ENCODE measurements at places on chromosomes 11 and 22.

DNA sequence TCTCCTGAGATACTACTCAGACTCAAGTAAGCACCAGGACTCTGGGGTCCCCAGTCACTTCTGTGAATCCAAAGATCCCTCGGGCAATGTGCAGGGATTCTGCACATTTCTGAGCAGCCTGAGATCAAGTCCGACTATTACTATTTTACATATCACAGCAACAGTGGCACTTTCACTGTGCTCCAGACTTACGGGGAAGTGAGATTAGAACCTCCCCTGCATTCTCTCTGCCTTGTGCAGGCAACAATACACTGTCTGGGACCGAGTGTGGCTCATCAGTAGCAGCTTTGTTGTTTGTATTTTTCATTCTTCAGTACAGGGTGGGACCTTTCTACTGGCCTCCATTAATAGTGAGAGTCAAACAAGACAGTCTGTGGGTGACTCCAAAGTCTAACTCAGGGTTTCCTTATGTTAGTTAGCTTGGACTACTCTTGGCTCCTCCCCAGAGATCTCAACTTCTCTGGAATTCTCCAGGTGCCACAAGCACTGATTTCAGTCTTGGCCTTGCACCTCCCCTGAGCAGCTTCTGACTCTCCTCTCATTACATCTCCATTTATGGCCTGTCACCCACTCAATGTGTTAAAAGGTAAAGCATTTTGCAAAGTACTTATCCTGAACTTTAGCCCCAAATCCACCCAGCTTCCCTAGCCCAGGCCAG lies 76.2 kb upstream of the TOP3B start:
- no peak for DNase-seq

DNA sequence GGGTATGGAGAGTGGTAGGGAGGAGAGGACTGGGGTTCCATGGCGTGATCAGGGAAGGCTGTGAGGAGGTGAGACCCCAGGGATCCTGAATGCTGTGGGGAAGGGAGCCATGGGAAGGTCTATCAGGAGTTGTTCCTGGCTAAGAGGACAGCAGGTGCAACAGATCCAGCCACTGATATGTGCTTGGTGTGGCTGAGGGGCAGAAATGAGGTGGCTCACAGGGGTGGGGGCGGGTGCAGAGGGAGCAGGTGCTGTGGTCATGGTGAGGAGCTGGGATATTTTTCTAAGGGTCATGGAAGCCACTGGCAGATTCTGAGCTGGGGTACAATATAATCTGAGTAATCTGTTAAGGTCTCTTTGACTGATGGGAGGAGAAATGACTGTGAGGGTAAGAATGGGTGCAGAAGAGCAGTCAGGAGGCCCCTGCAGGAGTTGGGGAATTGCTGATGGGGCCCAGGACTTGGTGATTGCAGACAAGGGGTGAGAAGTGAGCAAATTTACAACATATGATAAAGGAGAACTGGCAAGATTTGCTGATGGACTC lies 31.3 kb upstream of the DMC1 start:
- DNase-seq = no peak

GRCh38 chr22:38766076-38766777 lies 10.4 kb upstream of the SUN2 start:
- DNase-seq = peak; percentile 45

DNA sequence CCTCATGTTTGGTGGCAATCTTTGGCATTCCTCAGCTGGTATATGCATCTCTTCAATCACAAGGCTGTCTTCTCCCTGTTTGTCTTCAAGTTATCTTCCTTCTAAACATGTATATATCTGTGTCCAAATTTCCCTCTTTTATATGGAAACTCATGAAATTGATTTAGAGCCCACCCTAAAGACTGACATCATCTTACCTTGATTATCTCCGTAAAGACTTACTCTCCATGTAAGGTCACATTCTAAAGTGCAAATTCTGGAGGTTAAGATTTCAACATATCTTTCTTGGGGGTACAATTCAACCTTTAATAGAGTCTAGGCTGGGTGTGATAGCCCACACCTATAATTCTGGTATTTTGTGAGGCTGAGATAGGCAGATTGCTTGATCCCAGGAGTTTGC lies 215.8 kb upstream of the LRRC4C start:
- no peak for DNase-seq

GRCh38 chr11:69511358-69512055 lies 30.0 kb downstream of the LINC01488 start:
- DNase-seq = no peak

DNA sequence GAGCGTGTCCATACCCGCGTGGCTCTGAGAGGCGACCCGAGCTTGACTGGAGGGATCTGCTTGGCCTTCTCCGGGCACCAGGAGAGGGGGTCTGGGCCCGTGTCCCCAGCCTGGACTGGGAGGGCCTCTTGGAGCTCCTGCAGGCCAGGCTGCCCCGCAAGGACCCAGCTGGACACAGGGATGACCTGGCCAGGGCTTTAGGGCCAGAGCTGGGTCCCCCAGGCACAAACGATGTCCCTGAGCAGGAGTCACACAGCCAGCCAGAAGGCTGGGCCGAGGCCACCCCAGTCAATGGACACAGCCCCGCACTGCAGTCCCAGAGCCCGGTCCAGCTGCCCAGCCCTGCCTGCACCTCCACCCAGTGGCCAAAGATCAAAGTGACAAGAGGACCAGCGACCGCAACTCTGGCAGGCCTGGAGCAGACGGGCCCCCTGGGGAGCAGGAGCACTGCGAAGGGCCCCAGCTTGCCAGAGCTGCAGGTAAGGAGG lies 38.2 kb downstream of the TRIOBP start:
- DNase-seq = no peak

DNA sequence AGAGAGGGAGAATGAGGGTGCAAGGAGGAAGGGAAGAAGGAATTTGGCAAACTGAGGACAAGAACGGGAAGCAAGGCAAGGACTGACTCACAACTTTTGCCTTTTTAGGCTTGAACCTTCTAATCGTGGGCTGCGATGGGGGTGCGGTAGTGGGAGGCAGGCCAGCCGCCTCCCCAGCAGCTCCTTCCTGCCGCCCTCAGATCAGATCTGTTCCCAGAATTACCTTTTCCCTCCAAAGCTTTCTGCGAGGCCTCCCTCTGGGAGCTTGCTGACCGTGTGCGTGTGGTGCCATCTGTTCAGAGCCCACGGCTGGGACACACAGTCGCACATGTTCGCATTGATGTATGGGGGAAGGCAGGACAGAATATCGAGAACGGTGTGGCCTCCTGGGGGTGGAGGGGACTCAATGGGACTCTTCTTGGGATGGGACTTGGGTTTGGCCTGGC lies 86.9 kb upstream of the PARVA start:
- DNase-seq = no peak

- no peak for DNase-seq
Measured at GRCh38 chr22:36069368-36069767, 40.7 kb upstream of the RBFOX2 start.

- no peak for DNase-seq
Measured at GRCh38 chr11:69374946-69375310, 81.0 kb downstream of the MYEOV start.

- no peak for DNase-seq
Measured at GRCh38 chr11:124798991-124799347, 1.2 kb downstream of the MSANTD2 start.

- DNase-seq = no peak
Measured at GRCh38 chr11:77051511-77051910, 15.3 kb upstream of the CAPN5 start.

DNA sequence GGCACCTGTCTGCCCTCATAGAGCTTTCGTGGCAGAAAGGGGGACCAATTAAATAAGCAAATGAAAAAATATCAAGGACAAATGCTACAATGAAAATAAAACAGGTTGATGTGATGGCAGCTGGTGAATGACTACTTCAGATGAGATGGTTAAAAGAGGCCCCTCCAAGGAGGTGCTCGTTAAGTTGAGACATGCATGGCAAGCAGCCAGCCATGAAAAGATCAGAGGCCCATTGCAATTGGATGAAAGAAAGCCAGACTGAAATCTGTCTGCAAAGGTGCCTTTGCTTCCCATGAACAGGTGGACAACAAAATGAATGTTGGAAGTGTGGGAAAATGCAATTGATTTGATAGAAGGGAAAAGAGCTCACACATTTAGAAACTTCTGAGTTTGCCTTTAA lies 848 bp upstream of the TRPC6 start:
- no peak for DNase-seq

- no peak for DNase-seq
Measured at GRCh38 chr22:31206896-31207687, 5.0 kb upstream of the LIMK2 start.

DNA sequence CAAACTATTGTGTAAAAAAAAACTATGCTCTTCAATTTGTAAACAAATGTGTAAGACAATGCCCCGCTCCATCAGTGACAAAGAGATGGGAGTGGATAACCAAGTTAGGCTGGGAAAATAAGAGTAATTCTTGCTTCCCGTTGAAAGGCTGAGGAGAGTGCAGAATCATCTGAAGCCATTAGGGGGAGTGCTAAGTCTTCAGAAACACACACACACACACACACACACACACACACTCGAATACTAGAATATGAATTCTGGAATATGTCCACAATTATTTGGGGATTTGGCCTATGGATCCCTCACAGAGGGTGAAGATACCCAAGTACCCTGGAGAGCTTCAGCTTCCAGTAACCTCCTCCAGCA lies 27.8 kb upstream of the ROBO3 start:
- DNase-seq = peak; percentile 63

DNA sequence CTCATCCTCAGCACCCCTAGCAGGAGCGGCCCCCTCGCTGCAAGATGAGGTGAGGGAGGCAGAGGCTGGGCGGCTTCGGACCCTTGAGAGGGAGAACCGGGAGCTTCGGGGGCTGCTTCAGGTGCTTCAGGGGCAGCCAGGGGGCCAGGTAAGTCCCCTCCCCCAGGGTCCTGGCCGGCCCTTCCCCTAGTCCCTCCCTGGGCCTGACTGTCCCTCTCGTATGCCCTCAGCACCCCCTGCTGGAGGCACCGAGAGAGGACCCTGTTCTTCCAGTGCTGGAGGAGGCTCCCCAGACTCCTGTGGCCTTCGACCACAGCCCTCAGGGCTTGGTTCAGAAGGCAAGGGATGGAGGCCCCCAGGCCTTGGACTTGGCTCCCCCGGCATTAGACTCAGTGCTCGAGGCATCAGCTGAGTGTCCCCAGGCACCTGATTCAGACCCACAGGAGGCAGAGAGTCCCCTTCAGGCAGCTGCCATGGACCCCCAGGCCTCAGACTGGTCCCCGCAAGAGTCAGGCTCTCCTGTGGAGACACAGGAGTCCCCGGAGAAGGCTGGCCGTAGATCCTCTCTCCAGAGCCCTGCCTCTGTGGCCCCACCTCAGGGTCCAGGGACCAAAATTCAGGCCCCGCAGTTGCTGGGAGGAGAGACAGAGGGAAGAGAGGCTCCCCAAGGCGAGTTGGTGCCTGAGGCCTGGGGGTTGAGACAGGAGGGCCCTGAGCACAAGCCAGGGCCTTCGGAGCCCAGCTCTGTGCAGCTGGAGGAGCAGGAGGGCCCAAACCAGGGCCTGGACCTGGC lies 4.0 kb downstream of the CCDC88B start:
- DNase-seq = peak; percentile 50

- no peak for DNase-seq
Measured at GRCh38 chr22:43449831-43450225, 38.0 kb downstream of the MPPED1 start.

- DNase-seq = no peak
Measured at GRCh38 chr11:61193596-61193995, 9.7 kb upstream of the PGA3 start.

GRCh38 chr11:85758026-85758425 lies 52.9 kb downstream of the SYTL2 start:
- DNase-seq = no peak

DNA sequence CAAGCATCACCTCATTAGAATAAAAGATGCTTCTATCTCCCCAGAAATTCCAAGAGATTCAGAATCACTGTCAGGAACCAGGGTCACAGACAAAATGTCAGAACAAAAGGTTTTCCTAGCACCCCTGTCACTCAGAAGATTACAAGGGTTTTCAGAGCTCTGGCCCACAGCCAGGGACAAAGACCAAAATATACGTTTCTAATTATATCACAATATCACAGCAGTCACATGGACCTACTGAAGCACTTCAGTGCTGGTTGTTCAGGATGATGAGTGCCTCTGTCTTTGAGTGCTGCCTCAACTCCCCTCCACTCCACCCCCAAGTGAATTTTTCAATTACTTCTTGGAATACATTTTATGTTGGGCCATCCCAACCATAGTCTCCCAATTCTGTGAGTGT lies 21.9 kb upstream of the RTL6 start:
- DNase-seq = no peak

- no peak for DNase-seq
Measured at GRCh38 chr11:126942146-126942545, 58.4 kb downstream of the KIRREL3 start.

DNA sequence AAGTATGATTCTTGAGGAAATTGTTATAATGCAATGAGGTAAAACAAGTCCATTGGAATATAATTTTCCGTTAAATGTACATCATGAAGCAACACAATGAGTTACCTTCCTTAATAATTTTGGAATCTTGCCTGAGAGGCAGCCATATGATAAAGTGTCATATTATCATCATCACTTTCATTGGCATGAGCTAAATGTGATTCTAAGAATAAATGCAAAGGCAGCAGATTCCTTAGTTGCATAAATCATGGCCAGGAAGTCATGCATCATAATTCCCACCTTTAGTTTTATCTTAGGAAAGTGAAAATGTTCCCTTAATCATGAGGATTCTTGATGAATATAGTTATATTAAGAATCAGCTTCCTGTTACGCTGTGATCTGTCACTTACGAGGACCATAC lies 14.2 kb upstream of the MMP1 start:
- no peak for DNase-seq

DNA sequence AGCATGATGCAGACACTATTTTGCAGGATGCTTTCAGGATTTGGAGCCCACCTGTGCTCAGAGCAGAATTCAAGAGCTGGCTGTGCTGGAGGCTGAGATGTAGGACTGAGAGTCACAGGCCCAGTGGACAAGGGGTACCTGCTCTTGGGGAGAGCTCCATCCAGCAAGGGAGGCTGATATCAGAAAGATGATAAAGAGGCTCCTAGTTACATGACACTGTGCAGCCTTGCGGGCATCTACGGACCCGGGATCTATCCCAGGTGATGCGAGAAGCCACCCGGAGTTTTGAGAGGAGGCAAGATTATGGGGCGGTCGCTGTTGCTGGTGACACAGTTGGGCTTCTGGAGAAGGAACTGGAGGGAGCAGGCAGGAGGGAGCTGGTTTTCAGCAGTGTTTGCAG lies 579.0 kb downstream of the TBC1D22A start:
- no peak for DNase-seq
